Activated CD4-positive, alpha-beta T cell treated with anti-CD3 and anti-CD28 coated beads, Interleukin-2, amount 10 ng/mL, durations not matched to agents 7 days and 5 days (primary cell): ENCODE measurements at places on chromosomes 2 and 18.

DNA sequence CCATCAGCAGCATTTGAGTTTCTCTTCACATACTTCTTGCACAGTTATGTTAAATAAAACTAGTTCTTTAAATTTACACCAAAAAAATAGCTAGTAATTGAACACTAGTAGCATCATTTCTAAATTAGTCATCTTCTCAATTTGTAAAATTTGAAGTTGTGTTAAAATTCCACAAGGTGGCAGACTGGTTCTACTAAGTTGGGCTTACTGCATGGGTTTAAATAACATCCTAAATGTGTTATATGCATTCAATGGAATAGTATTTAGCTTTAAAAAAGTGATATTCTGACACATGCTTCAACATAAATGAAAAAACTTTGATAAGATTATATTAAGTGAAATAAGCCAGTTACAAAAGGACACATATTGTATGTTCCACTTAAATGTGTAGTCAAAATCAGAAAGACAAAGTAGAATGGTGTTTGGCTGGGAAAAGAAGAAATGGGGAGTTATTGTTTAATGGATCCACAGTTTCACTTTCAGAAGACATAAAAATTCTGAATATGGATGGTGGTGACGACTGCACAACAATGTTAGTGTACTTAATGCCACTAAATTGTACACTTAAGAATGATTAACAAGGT is 28.7 kb upstream of the RPRD1A start:
- DNase-seq, result peak; percentile 20
- H3K4me3 ChIP-seq, result no peak overlapping the region
- H3K27ac ChIP-seq, result peak overlapping the region; percentile 26
- H3K4me1 ChIP-seq, result peaks cover 11% of the 10 kb centered on the region

GRCh38 chr2:172693037-172693436 is 42.6 kb upstream of the RAPGEF4 start:
- H3K36me3 ChIP-seq, result no peaks in the 10 kb centered on the region
- H3K4me1 ChIP-seq, result peaks cover 23% of the 10 kb centered on the region
- no peaks in the 10 kb centered on the region for H3K27me3 ChIP-seq
- no peak for DNase-seq
- H3K27ac ChIP-seq, result no peak overlapping the region

DNA sequence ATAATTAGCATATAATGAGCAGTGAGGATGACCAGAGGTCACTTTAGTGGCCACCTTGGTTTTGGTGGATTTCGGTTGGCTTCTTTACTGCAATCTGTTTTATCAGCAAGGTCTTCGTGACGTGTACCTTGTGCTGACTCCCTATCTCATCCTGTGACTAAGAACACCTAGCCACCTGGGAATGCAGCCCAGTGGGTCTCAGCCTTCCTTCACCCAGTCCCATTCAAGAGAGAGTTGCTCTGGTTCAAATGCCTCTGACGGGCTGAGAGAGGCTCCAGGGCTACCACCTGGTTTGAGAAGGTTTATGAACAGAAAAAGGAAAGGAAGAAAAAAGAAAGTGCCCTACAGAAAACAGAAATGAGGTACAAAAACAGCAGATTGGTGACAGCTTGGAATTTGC is 738.7 kb downstream of the SOCS6 start:
- no peaks in the 10 kb centered on the region for H3K4me1 ChIP-seq
- no peaks in the 10 kb centered on the region for H3K27me3 ChIP-seq
- no peak for DNase-seq
- no peak overlapping the region for H3K27ac ChIP-seq

- no peak for DNase-seq
- no peaks in the 10 kb centered on the region for H3K36me3 ChIP-seq
- H3K4me3 ChIP-seq, result no peak overlapping the region
- no peaks in the 10 kb centered on the region for H3K27me3 ChIP-seq
These were observed 212.1 kb upstream of the POU3F3 start for GRCh38 chr2:104641786-104642185.

- no peaks in the 10 kb centered on the region for H3K36me3 ChIP-seq
- no peak overlapping the region for H3K27ac ChIP-seq
- peak; percentile 8 for DNase-seq
- no peak overlapping the region for H3K4me3 ChIP-seq
These were observed 912 bp upstream of the LAPTM4A start for GRCh38 chr2:20052229-20052851.

DNA sequence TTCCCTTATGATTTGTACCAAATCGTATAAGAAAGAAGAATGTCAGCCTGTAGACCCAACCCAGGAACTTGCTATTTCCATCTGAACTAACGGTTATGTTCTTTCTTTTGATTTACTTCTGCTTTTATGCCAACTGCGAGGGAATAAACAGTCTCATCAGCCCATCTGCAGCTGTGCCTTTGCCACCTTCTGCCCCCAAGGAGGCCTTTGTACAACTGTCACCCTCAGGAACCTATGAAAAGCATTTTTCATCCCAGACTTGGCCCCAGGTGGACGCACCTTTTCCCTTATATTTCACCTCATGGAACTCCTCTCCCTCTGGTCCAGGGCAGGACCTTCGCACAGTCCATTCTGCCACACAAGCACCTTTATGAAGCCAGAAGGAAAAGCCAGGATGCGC is 109.8 kb downstream of the AOX1 start:
- H3K27ac ChIP-seq, result no peak overlapping the region
- H3K4me1 ChIP-seq, result no peaks in the 10 kb centered on the region
- no peak for DNase-seq
